ENCODE measurements at places on chromosomes 7 and 10.
A peak's percentile ranks its signal among the peaks of the same experiment; 100 is the strongest.

DNA sequence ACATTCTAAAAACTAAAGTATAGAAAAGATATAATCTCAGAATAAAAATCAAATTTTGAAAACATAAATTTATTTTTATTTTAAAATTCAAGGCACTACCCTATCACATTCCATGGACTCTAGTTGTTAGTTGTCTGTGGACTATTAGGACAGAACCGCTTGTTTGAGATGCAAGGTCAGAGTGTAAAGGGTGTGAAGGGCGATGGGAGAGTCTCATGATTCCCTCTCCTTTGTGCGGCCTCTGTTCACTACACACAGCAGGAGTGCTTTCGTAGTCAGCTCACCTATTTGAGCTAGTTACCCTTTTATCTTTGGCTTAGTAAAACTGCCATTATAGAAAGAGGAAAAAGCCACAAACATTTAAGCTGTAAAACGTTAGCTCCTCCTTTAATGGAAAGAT lies 189.8 kb upstream of the TEX47 start:
- DNase-seq, result no peak

DNA sequence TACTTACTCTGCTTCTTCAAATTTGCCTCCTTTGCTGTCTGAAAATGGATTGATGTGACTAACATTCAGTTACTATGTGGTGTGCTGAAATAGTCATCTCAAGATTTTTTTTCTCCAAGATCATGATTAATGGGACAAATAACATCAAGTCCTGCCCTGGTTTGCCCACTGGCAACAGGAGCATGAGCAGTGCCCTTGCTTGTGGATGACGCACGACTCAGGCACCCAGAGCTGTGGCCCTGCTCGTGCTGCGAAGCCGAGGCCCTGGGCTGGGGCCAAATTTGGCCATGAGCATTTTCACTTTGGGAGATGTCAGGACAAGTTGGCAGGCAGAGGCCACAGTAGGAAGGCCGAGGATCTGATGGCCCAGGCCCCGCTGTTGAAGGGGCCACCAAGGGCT lies 239.8 kb upstream of the IGFBP3 start:
- DNase-seq, result no peak

DNA sequence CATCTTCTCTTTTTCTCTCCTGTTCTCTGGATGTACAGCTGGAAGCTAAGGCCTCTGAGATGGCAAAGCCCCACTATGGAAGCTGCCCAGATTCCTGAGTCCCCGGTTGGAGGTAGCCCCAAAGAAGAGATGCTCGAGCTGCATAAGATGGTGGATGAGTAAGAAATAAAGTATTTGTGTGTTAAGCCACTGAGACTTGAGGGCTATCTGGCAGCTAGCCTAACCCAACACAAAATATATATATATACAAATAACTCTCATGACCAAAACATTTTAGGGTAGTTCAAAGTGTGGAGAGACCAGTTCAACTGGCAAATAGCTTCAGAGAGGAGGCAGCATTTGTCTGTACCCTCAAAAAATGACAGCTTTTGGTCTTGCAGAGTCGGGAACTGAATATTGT lies 72.4 kb upstream of the PDE1C start:
- DNase-seq, result no peak

DNA sequence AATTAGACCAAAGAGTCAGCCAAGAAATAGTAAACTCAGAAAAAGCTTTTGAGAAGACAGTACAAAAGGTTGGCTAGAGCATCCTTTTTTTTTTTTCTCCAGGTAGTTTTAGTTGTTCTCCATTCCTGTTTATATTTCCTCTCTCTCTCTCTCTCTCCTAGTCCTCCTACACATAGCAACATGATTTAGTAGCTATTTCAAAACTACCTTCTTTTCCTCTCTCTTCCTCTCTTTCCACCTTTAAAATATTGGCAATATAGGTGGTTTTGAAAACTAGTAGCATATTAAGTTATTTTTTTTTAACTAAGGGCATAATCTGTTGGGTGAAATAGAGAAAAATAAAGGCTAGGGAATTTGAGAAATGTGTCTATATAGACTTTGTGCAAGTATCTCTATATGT lies 5.0 kb downstream of the SKIDA1 start:
- DNase-seq, result no peak

GRCh38 chr10:6083523-6084475 lies 5.0 kb upstream of the RBM17 start:
- peak; percentile 14 for DNase-seq

GRCh38 chr10:131875501-131875900 lies 25.3 kb upstream of the PPP2R2D start:
- DNase-seq, result no peak

- DNase-seq, result no peak
Observed at GRCh38 chr10:95790982-95791381, 35.0 kb downstream of the ENTPD1 start.

DNA sequence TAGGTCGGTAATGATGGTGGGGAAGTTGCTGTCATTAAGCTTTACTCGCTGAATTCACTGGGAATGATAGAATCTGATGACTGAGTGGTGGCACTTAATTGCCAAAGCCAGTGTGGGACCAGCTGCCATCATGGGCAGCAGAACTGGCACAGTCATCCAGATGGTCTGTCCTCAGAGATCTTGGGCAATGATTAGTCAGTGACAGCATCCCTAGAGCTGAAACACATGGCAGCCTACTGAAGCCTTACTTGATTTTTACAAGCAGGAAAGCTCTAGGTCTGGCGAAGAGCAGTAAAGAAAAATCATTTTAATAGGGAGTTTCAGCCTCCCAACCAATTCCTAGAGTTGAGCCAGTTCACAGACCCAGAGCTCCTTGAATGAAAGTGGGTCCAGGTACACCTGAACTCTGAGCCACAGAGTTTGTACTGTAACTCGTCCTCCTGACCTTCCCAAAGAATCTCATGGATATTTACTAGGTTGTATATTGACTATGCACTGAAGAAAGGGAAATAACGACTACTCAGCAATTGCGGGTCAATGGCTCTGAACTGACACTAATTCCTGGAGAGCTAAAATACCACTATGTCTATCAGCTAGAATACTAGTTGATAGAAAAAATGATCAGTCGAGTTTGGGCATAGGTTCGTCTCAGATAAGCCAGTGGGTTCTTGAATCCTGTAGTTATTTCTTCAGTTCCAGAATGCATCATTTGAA lies 4.4 kb upstream of the ASB13 start:
- DNase-seq, result no peak

DNA sequence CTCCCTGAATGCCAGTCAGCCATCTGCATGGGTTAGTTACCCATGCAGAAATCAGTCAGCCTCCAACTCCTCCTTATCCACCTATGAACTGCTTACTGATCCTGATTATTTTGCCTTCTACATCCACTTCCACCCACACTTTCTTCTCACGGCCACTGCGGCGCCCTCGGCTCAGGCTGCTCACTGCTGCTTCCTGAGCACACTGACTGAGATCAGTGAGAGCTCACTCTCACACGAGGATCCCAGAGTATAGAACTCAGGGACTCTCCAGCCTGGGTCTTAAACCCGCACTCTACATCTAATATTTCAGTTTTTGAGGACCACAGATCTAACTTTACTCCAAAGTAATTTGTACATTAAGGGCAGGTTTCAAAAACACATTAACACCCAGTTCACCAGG lies 64.4 kb downstream of the GRB10 start:
- no peak for DNase-seq

DNA sequence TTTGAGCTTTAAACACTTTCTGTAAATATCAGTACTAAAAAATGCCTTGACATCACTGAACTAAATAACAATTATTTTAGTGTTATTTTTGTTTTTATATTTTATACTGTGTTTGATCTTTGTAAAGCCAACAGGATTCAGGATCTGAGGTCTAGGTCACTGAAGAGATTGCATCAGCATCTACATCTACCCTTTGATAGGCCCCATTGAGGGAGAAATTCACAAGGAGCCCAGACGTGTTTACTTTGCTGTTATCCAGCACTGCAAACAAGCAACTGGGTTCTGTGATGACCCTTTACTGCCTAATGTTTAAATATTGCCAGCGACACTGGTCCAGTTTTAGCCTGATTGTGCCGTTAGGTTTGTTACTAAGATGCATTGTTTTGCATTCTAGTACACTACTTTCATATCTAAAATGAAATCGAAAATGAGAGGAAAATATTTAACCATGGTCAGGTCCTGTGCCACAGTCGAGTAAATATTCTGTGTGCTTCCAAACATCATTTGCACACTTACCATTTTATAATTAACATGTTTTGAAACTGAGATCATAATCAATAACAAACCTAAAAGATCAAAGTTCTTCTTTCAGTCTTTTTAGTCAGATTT lies 48.7 kb downstream of the SP8 start:
- DNase-seq, result no peak

GRCh38 chr10:62067560-62067959 lies 166.1 kb downstream of the ARID5B start:
- no peak for DNase-seq

GRCh38 chr7:100127866-100128636 lies 1.3 kb downstream of the MBLAC1 start:
- DNase-seq, result no peak

DNA sequence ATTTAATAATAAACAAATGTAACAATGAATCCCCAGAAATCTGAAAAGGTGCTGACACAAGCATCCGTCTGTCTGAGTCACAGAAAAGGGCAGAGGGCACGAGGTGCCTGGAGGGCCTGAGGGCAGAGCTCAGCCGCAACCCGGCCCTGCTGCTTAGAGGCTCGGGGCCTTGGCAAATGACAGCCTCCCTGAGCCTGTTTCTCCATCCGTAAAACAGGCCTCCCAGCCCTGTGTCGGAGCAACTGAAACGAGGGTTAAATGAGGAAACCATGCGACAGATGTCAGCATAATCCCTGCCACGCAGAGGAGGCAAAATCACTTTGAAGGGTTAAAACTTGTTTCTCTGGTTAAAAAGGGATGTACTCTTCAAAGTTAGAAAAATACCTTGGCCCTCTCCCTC lies 24.9 kb downstream of the NUDT1 start:
- DNase-seq, result no peak

- no peak for DNase-seq
Observed at GRCh38 chr10:120085096-120085796, 192.7 kb downstream of the SEC23IP start.

GRCh38 chr7:137439829-137440825 lies 96.6 kb upstream of the PTN start:
- DNase-seq, result no peak

DNA sequence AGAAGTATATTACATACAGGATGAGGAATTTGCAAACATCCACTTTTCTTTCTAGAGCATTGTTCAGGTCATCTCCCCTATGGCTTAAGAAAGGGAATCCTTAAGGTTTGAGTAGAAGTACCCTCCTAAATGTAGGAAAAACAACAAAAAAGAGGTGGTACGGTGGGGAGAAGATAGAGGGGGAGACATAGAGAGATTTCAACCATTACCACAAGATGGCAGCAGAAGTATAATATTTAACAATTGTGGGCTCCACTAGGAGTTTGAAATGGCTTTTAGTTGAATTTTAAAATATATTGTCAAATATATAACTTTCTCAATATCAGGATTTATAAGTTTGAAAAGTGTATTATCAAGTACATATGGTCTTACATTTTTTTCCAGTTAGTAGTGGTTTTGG lies 72.7 kb upstream of the PRKG1 start:
- DNase-seq, result no peak

- DNase-seq, result no peak
Observed at GRCh38 chr10:74936577-74937265, 110.3 kb downstream of the KAT6B start.

DNA sequence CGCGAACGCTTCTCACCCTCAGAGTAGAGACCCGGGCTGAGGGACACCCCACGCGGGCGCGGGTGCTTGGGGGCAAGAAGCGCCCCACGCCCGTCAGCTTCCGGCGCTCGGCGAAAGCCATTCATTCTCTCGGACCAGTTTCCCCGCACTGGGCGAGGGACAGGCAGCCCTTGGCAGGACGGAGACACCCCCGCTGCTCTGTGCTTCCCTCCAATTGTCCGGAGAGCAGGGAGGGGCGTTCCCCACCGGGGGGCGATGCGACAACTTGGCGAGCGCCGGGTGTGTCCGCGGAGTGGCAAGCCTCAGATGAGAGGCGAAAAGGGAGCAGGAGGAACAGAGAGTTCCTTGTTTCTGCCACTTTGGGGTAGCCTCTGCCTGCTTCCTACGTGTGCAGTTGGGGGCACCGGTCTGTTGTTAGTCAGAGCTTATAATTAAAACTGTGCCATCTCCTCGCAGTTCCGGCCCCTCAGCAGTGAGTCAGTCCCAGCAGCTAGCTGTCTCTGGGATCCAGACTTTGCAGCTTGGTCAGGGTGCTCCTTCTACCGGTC lies 1.7 kb downstream of the GPR158 start:
- no peak for DNase-seq

DNA sequence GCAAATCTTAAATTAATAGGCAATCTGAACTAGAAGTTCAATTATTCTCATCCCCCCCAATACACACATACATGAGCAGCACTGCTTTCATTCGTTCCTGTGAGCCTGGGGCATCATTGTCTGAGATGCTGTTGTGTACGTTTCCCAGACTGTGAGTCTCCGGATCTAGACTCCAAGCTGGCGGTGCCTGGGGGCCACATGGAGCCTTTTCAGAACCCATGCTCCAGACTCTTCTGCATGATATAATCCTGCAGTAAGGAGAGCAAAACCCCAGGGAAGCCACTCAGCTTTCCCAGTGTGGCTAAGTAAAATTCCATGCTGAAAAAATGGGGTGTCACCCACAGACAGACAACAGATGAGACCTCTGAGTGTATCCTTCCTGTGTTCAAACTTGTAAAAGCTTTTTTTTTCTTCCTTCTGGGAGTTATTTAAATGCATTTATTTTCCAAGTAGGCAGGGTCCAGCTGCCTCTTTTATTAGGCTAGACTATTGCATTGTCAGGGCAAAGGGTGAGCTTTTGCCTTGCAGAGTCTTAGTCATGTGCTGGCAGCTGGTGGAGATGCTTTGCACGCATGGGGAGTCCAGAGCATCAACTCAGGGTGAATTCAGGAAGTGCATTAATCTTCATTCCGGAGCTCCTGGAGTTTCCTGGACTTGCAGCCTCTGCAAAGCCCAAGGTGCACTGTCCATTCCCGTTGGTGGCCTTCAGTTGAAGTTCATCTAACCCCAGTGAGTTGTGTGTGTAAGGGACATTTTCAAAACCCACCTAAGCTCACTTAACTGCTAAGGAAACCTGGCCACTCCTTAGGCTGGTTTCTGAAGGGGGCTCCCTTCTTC lies 185.7 kb upstream of the ADO start:
- no peak for DNase-seq

DNA sequence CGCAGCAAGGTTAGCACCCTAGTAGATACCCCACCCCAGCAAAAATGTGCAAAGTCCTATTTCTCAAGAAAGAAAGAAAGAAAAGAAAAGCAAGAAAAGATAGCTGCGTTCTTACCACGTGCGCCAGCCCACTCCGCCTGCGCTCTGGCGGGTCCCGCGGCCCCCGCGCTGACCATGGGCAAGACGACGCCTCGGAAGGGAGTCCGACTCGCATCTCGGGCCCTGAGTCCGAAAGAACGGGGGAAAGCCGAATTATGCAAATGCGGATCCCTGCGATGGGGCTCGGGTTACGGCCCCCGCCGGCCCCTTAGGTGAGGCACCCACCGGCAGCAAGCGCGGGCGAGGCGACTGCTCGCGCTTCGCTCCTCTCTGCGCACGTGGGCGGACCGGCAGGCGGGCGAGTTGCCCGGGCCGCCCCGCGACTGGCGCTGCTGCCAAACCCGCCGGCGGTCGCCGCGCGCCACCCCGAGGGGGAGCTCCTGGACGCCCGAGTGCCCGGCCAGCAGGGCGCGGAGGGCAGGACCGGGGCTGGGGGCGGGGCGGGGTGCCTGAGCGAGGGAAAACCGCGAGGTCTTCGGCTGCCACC lies 2.4 kb upstream of the EGR2 start:
- peak; percentile 36 for DNase-seq

GRCh38 chr7:155483868-155484325 lies 26.0 kb downstream of the EN2 start:
- no peak for DNase-seq

GRCh38 chr7:111265394-111265793 lies 174.5 kb downstream of the LRRN3 start:
- no peak for DNase-seq

- no peak for DNase-seq
Observed at GRCh38 chr7:97565665-97566064, 166.2 kb upstream of the TAC1 start.
